ENCODE measurements at places on chromosomes 6 and 20.

DNA sequence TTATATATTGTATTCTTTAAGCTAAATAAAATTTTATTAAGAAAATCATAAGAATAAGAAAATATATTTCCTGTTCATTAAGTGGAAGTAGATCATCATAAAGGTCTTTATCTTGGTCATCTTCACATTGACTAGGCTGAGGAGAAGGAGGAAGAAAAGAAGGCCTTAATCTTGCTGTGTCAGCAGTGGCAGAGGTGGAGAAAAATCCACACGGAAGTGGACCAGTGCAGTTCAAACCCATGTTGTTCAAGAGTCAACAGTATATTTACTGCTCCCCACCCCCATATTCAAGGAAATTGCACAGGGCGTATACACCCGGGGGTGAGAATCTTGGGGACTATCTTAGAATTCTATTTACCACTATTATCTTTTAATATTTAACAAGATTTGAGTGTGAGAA lies 178.6 kb upstream of the SCGN start:
- DNase-seq: no peak

DNA sequence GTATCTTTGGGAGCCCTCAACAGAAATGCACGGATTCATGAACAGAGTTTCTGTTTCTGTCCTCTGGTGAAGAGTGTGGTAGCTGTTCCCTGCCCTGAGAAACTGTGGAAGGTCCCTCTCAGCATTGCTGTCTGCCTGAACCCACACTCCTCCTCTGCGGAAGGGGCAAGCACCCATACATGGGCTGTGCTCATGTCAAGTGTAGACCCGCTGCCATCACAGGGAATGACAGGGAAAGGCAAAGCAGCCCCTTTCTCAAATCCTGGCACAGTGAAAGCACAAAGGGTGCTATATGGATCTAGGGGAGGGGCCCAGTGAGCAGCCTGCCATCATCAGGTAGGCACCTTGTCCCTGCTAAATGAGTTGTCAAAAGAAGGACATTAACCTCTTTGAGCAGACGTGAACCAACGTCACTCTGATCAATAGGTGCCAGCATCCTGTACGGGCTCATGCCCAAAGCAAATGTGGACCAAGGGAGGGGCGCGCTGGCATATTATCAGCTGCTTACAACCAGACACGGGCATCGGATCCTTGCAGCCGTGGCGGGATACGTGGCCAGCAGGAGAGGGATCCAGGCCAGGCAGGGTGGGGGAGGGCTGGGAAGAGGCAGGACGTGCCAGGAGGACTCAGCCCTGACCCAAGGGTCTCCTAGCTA lies 231.2 kb upstream of the PMEPA1 start:
- no peak for DNase-seq

- DNase-seq: no peak
Measured at GRCh38 chr20:8432435-8433148, 300.5 kb downstream of the PLCB1 start.

DNA sequence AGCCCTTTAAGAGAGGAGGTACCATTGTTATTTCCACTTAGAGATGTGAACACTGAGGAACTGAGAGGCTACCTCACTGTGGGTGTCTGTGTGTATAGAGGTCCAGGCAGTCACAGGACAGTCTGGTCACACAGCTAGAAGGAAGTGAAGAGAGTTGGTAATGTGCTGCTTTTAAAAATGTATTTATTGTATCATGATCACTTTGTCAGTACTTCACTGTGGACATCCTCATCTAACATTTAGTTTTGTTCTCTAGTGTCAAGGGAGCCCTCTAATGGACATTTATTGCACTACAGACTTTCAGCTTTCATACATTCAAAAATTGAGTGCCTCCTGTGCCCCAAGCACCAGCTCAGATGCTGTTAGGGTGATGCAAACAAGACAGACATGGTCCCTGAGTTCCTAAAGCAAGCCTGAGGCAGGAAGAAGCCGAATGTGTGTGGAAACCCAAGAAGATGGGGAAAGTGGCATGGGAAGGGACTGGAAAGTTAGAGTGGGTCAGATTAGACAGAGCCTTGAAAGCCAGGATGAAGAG lies 123.0 kb downstream of the SLC16A10 start:
- peak; percentile 58 for DNase-seq

- no peak for DNase-seq
Measured at GRCh38 chr6:158777510-158777909, 41.7 kb downstream of the EZR start.

- DNase-seq: no peak
Measured at GRCh38 chr20:35918021-35918420, 36.3 kb downstream of the SCAND1 start.

GRCh38 chr6:158706369-158706982 lies 56.6 kb downstream of the SYTL3 start:
- peak; percentile 37 for DNase-seq

DNA sequence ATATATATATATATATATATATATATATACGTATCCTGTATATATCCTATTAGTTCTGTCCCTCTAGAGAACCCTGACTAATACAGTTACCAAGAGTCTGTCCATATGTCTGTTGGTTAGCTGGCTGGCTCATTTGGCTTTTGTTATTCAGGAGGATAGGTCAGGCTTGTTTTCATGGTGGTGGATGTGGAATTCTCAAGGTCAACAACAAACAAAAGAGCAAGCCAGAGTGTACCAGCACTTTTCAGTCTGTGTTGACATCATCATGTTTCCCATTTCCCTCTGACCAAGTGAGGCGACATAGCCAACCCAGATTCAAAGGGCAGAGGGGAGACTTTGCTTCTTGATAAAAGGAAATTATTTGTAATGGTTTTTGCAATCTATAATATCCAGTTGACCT lies 88.5 kb upstream of the PTCHD4 start:
- no peak for DNase-seq

DNA sequence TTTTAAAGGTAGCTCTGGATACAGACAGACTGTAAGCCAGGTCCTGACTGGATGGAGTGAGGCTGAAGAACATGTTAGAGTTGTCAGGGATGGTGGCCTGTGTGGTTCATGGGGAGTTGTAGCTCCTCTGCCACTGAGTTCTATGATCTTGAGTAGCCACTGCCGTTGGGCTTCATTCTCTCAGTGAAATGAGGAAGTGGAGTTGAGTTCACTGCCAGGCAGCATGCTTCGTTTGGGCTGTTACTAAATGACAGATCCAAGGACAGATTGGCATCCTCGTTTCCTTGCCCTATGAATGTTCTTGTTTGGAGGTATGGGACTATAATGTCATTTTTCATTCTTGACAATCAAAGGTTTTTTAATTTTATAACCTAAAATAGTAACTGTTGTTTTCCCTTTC lies 37.2 kb downstream of the SCAND1 start:
- no peak for DNase-seq

DNA sequence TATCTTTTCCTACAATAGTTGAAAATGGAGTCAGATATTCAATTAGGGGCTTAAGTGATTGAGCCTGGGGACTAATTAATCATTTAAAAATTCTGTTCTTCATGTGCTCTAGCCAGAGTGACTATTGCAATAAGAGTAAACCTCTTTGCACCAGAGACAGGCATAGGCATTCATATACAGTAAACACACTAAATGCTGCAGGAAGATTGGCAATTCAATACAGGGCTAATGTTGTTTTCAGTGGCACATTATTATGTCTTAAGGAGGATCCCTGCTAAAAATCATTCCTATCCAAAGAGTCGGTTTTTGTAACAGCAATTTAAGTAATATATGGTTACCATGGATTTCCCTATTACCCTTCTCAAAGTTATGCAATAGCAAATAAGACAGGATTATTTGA lies 1.2 kb downstream of the PDE7B start:
- DNase-seq: no peak

- DNase-seq: no peak
Measured at GRCh38 chr6:112459758-112460304, 112.7 kb downstream of the RFPL4B start.

GRCh38 chr6:25699649-25700048 lies 47.6 kb downstream of the SCGN start:
- no peak for DNase-seq

DNA sequence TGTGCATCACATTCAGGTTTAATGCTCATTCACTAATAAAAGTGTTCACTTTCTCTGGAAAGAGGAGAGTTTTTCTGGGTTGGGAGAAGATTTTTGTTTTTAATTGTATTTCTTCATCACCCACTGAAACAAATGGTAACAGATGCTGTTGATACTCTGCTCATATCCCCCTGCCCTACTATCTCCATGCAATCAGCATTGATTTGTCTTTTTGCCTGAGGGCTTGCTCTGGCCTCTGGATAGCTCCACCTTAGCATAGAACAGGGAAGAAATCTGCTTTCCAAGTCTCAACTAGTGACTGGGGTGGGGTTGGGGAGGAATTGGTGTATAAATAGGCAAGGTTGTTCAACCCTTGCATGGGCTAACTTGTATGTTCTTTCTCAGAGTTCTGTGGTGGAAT lies 296.4 kb downstream of the KHDRBS2 start:
- DNase-seq: no peak

GRCh38 chr6:124961777-124962638 lies at the start of gene RNF217:
TSS of gene RNF217 (plus strand) at chr6:124962437. CDS start at chr6:124962545, 108 bp downstream.
- DNase-seq: peak; percentile 73

GRCh38 chr20:46900086-46900485 lies 5.4 kb downstream of the EYA2 start:
- no peak for DNase-seq

GRCh38 chr6:24436979-24437378 lies 34.2 kb downstream of the MRS2 start:
- no peak for DNase-seq

DNA sequence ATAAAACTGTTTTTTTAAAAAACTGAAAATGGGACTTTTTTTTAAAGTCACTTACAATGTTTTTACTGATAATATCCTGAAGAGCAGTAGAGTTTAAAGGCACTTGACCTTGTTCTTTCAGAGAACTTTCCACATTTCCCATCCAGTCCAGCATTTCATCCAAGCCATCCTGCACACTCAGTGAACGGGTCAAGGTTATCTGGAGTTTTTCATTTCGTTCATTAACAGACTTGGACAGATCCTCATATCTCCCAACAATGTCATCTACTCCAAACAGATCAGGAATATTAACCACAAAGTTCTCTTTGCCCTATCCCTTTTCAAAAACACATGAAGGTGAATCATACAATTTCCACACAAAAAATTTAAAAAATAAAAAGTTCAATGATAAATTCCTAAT lies 69.1 kb downstream of the DST start:
- DNase-seq: no peak

DNA sequence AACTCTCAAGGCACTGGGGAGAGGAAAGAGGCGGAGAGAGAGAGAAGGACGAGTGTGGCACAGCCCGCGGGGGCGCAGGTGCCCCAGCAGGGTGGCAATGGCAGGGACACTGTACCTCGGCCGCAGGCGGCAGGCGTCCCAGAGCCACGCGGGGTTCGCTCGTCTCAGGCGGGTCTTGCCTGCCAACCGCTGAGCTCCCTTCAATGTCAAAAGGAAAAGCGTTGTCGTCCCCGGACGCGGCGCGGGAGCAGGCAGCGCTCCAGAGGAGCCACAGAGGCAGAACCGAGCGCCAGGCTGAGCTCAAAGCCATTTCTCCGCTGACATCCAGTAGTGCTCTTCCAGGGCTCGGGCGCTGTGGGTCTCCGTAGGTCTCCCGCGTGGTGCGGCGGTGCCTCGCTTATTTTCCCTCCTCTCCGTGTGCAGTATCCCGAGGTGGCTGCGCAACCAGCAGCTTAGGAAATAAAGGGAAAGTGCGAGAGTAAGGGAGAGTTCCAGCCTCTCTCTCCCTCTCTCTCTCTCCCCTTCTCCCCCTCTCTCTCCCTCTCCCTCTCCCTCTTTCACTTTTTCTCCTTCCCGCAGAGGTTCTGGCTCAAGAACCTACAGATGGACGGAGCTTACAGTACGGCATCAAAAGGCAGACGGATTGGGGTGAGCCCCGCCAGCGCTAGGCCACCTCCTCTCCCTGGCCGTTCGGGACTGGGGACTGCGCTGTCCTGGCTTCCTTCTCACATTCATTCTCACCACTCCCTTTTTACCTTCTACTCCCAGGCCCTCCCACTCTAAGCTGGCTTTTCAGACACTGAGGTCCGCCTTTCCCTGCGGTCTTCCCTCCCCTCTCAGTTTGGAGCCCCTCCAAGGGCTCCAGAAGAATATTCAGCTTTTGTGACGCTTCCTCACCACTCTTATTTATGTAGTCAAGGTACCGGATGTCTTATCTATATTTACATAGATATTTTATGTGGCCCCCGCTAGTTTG lies at the start of gene LAMA4:
TSS of gene LAMA4 (minus strand) at position 727 of the 976 bp plus-strand sequence. CDS start at position 310, 417 bp downstream.
- peak; percentile 58 for DNase-seq

DNA sequence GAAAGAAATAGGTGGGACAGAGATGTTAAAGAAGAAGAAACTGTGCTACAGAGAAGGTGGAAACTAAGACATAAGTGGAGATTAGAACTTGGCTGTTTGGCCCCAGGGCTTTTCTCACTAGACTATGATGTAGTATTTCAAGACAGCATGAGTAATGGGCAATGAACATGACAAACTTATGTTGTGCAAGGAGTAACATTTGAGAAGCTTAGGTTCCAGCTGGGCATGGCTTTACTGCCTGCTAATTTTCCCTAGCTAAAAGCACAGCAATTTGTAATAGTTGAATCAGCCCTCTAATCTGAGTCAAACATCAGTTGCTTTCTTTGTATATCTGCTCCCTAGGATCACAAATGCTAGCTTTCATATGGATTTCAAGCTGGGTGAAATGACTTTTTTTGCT lies 294.3 kb upstream of the BMP2 start:
- DNase-seq: no peak

DNA sequence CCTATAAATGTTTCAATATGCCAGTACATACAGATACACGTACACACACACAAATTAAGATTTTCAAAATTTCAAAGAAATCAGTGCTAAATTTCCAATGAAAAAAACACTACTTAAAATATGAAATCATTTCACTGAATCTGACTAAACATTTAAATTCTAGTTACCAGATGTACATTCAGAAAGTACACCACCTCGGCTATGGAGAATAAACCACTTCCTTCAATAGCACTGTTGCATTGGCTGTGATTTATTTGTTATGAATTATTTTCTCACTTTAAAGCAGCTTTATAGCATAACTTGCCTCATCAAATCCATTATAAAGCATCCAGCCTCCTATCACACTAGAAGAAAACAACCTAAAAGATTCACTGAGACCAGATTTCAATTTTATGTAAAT lies 36.6 kb downstream of the HBS1L start:
- DNase-seq: no peak

DNA sequence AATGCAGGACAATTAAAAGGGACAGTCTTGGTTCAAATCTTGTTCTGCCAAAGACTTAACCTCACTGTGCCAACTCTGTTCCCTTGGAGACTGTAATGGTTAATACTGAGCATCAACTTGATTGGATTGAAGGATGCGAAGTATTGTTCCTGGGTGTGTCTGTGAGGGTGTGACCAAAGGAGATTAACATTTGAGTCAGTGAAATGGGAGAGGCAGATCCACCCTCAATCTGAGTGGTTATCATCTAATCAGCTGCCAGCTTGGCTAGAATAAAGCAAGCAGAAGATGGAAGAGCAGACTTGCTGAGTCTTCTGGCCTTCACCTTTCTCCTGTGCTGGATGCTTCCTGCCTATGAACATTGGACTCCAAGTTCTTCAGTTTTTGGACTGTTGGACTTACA lies 474.4 kb downstream of the CD83 start:
- DNase-seq: no peak

GRCh38 chr20:35326021-35326739 lies 34.0 kb upstream of the FAM83C start:
- DNase-seq: no peak
